ENCODE measurements at places on chromosomes 16 and 17.

- DNase-seq = no peak
These were observed 93.0 kb downstream of the RAP1GAP2 start for GRCh38 chr17:2889256-2889655.

DNA sequence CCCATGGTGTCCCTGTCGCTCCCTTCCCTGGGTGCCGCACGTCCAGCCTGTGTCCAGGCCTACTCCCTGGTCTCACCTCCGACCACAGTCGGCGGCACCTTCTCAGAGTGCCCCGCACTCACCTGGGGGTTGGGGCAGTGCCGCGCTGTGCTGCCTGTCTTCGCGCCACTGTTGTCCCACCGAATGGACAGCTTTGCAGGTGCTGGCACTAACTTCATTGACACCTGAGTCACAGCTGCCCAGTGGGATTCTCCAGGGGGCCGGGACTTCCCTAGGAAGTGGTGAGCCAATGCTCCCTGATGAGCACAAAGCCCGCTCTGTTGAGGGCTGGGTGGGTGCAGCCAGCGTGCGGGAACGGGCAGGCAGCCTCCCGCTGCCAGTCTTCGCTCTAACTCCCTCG, 24.3 kb upstream of the DBNDD1 start:
- DNase-seq = no peak

GRCh38 chr16:50505714-50506542, 42.3 kb upstream of the NKD1 start:
- no peak for DNase-seq

- no peak for DNase-seq
These were observed 89.9 kb downstream of the ABR start for GRCh38 chr17:1089915-1090314.

DNA sequence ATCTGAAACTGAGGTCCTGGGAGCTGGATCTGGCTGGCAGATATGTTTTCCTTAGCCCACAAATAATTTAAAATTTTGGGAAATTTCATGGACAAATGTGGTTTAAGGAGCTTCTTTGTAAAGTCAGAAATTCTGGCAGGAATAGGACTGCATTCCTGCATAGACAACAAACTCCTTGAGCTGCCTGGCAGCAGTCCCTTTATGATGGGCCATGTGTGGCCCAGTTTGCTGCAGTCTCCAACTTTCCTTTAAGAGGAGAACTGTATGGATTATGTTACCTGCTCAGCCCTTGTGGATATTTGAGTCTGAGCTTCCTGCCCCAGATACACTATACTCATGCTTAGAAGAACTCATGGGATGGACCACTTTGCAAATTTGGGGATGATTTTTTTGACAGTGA, 48.5 kb upstream of the HS3ST2 start:
- no peak for DNase-seq

DNA sequence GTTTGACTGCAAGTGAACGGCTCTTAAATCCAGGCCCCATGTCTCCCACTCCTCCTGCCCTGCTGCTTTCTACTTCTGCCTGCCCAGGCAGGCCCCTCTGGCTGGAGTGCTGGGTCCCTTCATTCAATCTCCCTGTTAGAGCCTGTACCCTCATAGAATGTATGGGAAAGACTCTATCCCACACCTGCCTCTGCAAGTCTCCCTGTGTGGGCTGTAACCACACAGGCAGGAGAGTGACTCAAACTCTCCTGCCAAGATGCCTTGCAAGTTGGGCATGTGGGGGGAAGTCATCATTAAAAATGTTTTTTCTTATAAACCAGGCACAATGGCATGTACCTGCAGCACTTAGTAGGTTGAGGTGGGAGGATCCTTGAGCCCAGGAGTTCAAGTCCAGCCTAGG, 77.5 kb downstream of the PLXDC1 start:
- no peak for DNase-seq

DNA sequence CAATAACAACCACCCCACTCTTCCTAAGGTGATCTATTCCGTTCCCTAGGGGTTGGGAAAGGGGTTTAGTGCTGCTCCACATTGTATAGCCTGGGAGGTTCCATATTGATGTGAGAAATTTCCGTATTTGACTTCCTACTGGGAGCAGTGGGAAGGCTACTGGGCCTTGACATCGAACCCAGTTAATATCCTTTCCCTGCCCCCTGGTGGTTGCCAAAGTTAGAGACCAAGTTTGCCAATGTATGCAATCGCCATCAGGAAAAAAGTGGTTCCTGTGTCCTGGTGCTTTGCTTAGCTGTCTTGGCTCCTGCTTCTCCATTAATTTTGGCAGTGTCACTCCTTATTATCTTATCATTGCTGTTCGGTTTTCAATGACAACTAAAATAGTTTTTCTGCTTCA, 914.9 kb downstream of the KCNJ2 start:
- no peak for DNase-seq

DNA sequence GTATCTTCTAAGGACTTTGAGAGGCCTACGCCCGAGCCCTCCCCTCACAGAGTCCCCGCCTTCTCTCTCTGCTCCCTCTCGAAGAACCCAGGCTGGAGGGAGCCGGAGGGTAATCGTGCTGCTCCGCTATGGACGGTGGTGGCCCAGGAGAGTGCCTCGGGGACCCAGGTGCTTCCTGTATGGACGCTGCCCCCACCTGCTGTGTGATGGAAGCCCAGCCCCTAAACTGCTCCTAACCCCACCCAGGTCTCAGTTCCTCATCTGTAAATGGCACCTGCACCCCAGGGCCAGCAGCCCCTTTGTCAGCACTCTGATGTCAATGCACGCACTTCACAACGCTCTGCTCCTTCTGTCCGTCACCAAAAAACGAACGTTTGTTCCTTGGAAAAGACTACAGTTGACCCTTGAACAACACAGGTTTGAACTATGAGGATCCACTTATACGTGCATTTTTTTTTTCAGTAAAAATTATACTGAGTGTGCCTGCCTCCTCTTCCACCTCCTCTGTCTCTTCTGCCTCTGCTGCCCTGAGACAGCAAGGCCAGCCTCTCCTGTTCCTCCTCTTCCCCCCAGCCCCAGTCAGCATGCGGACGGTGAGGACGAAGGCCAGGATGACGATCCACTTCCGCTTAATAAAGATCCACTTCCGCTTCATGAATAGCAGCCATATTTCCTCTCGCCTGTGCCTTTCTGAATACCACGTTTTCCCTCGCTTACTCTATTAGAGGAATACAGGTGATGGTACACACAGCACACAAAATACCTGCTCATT, 118.3 kb downstream of the BANP start:
- no peak for DNase-seq

DNA sequence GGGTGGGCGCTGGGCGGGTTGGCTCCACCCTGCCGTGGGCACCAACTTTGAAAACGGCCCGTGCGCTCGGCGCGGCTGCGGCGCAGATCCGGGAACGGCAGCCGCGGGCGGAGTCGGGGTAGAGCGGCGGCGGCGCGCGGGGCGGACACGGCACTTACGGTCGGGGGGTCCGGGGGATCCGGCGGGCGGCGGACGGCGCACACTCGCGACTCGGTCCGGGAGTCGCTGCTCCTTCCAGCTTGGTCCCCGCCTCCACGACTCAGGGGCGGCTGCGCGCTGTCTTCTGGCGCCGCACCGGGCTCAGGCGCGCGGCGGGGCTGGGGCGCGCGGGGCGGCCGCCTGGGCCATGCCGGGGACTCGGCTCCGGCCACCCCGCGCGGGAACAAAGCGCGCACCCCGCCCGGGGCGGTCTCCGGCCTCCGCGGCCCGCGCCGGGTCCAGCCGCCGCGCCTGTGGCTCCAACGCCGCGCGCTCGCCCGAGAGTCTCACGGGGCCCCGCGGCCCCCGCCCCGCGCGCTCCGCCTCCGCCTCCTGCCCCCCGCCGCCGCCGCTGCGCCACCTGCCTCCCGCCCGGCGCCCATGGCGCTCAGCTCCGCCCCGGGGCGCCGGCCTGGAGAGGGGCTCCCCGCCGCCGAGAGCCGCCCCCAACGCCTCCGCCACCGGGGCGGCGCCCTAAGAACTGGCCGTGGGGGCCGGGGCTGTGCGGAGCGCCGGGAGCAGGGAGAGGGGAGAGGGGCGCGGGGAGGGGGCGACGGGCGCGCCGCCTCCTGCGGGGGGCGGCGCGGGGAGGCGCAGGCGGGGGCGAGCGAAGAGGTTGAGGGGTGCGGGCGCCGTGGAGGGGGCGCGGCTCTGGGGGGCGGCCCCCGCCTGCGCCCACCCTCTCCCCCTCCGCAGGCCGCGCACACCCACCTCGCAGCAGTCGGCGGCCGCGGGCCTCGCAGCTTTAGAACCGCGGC, 35.9 kb downstream of the CBFA2T3 start:
- DNase-seq = no peak

- no peak for DNase-seq
These were observed 207.4 kb downstream of the TANC2 start for GRCh38 chr17:63173450-63173849.

DNA sequence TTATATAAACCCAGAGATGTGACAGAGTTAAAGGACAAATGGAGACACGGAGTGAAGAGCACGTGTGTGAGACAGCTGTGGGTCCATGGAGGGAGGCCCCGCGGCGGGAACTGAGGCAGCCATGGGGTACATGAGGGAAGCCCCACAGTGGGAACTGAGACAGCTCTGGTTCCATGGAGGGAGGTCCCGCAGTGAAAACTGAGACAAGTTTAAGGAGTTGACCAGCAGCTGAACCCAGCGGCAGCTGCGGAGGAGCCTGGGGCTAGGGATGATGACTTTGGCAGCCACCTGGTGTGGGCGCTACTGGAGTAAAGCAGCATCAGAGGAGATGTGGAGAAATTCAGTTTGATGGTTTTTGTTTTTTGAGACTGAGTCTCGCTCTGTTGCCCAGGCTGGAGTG, 185.1 kb downstream of the RPTOR start:
- DNase-seq = no peak

GRCh38 chr17:1906662-1907101, 76.9 kb downstream of the RPA1 start:
- DNase-seq = no peak

GRCh38 chr17:64920026-64920418, 744 bp upstream of the LRRC37A3 start:
- DNase-seq = no peak

- DNase-seq = no peak
These were observed 42.5 kb upstream of the ENDOV start for GRCh38 chr17:80372456-80372855.

DNA sequence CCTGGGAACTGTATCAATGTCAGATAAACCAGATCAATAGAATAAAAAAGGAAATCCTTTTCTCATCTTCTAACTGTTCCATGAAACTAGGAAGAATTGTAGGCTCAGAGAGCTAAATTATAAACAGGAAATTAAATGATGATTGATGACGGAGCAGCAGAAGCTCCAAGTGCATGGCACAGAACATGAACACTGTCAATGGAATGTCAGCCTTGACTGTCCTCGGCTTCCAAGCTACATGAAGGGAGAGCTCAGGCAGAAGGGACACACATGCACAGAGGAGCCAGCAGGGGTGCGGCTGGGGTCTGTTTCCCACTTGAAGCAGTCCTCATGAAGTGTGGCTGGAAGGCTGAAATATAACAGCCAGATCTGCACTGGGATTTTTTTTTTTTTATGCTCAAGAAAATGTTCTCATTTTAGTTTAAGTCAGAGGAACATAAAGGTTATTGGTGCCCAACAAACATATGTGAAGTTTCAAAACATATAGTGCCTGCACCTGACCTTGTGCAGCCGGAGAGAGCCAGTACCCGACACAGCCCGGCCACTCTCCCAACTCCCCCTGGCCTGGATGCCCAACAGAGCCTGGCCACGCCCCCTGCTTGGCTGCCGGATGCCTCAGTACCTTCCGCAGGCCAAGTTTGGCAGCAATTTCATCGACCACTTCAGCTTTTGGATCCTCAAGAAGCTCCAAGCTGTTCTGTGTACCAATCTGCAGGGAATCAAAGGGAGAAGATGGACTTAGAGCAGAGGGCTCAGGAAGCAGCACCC, 37.0 kb downstream of the NPLOC4 start:
- DNase-seq = no peak

All from SHP77 treated with DMSO at 0.1 percent for 48 hours (cell line).